ENCODE measurements at places on chromosomes 16 and 17.

GRCh38 chr16:75789237-75789636 is 62.9 kb upstream of the CPHXL start:
- DNase-seq = no peak

- DNase-seq = no peak
These were observed 2.2 kb downstream of the WDR81 start for GRCh38 chr17:1726626-1727257.

DNA sequence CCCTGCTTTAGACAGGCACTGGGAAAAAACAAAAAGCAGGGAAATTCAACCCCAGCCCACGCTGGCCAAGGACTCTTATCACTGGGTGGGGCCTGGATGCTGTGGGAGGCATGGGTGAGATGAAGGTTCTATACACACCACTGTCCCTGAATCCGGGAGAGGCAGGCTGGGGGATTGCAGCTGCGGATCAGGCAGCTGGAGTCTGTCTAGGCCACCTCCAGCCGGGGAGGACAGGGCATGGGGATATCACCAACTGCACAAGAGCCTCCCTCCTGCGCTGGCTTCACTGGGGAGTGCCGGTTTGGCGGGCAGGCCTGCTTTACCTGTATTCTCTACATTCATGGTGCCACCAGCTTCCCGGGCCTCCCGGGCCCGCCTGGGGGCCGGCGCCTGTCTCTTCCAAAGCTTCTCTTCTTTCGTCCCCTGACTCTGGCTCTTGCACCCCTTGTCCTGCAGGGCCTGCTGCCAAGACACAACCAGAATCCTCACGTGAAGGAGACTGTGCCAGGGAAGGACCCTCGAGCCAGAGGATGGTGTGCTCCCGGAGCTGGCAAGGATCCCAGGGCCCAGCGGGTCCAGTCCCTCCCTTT is 13.9 kb downstream of the KIFC3 start:
- DNase-seq = no peak

DNA sequence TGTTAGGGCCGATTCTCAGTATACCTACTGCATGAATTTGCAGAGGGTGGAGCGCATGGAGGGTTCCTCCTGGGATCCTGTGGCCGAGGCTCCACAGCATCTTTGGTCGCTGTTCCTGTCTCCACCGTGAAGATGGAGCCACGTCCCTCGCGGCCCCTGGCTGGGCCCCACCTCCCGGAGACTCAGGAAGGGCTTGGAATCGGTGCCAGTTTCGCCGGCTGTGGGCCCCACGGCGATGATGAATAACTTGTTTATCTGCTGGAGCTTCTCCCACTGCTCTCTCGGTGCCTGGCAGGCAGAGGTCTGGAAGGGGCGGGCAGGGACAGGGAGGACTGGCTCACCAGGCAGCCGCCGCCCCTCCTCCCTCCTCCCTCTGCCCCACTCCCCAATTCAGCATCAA is 8.1 kb downstream of the SLC5A11 start:
- peak; percentile 82 for DNase-seq

Data from nucleus accumbens (tissue), 56 donors.